ENCODE measurements at places on chromosomes 6 and 20.

GRCh38 chr6:33426590-33427511, 7.0 kb downstream of the SYNGAP1 start:
- DNase-seq = peak; percentile 25

- DNase-seq = no peak
Measured at GRCh38 chr20:58556961-58557360, 41.8 kb upstream of the APCDD1L start.

DNA sequence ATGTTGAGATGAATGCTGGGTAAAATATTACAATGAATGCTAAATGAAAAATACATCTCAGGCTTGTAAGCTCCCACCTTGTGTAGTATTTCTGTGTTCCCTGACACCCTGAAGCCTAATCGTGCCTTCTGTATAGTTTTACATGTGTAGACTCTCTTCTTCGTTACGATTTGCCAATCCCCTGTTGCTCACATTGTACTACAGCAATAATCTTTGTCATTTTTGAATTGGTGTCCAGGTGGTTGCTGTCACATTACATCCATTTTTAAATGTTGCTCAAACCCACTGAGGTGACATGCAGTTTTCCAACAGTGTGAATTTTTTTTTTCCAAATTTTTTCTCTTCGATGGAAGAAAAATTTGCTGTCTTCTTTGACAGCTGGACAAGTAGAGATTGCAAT, 300.0 kb upstream of the FLRT3 start:
- DNase-seq = no peak

GRCh38 chr6:43943781-43944250, 173.8 kb downstream of the VEGFA start:
- no peak for DNase-seq

GRCh38 chr6:111210194-111210728, 123.0 kb downstream of the SLC16A10 start:
- DNase-seq = peak; percentile 3

GRCh38 chr20:48148020-48148419, 362.7 kb upstream of the SULF2 start:
- DNase-seq = no peak

- no peak for DNase-seq
Measured at GRCh38 chr6:85506441-85507093, 56.7 kb downstream of the NT5E start.

DNA sequence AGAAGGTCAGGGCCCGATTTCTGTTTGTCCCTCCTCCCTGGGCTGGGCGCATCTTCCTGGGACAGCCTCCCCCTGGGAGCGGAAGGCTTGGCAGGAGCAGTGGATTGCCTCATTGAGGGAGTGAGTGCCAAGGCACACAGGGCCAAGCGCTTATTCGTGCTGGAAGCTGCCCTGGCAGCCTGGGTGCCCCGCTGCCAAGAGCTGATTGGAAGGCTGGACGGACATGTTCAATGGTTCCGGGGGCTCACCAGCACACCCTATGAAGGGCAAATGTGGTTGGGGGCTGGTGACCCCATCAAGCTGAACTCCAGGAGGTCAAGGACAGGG, 10.3 kb upstream of the ZNF831 start:
- no peak for DNase-seq
